ENCODE measurements at places on chromosomes 6 and 20.

- no peak for DNase-seq
Observed at GRCh38 chr6:85460921-85461797, 11.3 kb downstream of the NT5E start.

DNA sequence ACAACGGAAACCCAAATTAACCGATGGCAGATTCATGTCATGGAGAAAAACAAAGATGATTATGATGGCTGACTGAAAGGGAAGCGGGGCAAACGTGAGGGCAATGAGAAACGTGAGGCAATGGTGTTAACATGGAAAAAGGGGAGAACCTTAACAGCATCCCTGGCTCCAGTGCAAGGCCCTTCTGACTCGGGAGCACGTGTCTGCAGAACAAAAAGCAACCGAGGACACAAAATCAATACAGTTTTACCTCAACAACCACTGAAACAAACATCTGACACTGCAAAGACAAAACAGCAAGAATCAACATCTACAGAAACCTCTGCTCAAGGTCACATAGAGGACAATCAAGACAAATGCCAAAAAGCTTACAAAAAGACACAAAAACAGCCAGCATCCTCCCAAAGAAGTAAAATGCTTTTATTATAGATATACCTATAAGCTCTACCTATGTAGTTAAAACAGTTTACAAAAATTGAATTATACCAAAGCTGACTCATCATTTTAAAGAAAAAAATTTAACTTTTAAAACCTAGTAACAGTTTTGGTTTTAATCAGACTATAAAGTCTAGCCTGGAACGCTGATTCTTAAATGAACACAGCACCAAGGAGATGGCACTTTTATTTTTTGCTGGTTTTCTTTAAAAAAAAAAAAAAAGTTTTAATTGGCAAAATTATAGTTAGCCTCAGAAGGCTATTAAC lies 43.1 kb downstream of the SMLR1 start:
- no peak for DNase-seq

DNA sequence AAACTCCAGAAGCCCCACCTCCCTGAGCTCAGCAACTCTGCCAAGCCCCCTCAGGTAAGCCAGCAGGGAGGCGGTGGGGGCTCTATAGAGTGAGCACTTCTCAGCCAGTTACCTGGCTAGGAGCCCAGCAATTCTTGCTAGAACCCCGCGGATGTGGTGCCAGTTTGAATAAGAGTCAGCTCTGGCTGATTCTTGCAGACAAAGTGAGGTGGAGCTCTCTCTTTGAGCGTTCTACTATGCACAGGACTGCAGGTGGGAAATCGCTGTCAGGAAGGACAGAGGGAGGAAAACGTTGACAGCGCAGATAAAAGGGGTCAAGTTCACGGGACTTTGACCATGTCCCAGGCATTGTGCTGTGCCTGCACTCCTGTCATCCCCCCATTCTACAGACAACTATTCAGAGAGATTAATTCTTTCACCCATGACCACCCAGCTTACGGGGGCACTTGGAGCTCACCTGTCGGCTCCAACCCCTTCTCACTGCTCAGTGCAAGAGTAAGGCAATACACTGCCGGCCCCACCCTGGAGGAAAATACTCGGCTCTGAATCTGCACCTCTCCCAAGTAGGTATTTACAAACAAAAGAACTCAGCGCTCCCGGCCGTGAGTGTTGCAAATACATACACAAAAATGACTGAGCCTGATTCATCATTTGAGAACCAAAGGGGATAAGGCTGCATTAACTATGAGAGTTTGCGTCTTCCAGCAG lies 92.9 kb downstream of the ANKRD60 start:
- DNase-seq: no peak

GRCh38 chr20:58544891-58545290 lies 29.7 kb upstream of the APCDD1L start:
- no peak for DNase-seq

DNA sequence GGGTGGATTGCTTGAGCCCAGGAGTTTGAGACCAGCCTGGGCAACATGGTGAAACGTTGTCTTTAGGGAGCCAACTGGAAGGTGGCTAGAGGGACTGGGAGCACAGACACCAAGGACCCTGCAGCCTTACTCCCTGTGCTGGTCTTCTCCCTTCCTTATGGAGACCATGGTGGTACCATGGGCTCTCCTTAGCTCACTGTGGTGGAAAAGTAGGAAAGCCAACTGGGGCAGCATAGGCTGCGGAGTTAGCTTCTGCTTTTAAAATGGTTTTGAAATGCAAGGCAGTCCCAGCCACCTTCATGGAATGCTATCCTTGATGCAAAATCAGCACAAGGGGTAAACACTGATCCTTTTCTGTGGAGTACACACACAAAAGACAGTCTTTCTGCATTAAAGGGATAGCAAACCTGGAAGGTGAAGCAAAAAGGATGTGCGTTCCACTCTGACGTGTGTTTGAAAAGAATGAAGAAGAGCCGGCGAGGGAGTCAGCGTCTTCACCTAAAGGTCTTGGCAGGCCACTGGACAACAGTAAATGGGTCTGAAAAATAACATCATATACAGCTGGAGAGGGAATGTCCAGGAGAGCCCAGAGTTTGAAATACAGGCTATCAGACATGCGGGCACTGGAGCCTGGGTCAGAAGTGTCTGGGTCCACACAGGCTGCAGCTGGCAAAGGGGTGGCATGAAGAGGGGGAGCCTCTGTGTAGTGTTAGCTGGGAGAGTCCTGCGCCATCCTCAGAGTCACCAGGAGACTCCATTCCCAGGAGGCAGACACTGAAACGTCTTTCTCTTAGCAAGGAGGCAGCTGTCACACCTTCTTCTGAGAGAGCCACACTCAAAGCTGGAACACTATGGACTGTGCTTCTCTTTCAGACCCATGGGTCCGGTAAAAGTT lies 58.5 kb downstream of the GPR6 start:
- no peak for DNase-seq

All from spinal cord (tissue), 10 donors.